Fibroblast of gingiva (primary cell): ENCODE measurements at places on chromosomes 3 and 15.

DNA sequence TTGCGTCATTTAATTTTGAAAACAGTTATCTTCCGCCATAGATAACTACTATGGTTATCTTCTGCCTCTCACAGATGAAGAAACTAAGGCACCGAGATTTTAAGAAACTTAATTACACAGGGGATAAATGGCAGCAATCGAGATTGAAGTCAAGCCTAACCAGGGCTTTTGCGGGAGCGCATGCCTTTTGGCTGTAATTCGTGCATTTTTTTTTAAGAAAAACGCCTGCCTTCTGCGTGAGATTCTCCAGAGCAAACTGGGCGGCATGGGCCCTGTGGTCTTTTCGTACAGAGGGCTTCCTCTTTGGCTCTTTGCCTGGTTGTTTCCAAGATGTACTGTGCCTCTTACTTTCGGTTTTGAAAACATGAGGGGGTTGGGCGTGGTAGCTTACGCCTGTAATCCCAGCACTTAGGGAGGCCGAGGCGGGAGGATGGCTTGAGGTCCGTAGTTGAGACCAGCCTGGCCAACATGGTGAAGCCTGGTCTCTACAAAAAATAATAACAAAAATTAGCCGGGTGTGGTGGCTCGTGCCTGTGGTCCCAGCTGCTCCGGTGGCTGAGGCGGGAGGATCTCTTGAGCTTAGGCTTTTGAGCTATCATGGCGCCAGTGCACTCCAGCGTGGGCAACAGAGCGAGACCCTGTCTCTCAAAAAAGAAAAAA is 1.2 kb downstream of the B2M start:
- peak; percentile 78 for DNase-seq

GRCh38 chr3:153551536-153552285 is 389.7 kb downstream of the RAP2B start:
- no peak for DNase-seq

DNA sequence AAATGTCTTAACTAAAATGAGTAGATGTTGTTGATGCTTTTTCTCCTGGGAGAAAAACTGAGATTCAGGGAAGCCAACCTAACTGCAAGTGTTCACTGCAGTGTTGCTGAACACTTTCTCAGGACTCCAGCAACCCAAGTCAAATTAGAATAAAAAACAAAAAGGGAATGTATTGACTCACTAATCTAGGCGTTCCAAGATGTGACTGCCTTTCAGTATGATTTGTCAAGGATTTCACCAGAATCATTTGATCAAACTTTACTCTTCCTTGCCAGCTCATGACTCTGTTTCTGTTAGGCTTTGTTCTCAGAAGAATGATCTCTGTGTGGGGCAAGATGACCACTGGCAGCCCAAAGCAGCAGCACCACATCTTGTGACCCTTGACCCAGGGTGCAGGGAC is 364.0 kb downstream of the CACNA2D3 start:
- peak; percentile 5 for DNase-seq

GRCh38 chr3:74564560-74564959 is 49.9 kb downstream of the CNTN3 start:
- DNase-seq = peak; percentile 14

DNA sequence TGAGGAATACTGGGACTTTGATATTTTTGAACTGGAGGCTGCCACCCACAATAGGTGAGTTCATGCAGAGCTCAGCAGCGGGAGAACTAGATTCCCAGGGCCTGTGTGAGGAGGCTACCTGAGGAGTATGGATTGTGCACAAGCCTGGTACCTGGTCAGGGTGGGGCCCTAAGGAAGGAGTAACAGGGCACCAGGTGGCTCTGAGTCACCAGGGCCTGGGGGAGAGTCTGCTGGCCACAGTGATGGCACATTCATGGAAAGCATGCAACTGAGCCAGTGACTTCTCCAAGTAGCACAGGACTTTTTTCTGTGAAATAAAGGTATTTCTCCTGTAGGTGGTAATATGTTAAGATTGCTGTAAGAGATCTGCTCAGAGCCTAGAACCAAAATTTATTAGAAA is 134.4 kb downstream of the PDE8A start:
- DNase-seq = no peak

- DNase-seq = no peak
Measured at GRCh38 chr3:59364496-59364895, 314.7 kb upstream of the CFAP20DC start.

GRCh38 chr15:29170521-29170920 is 99.1 kb downstream of the NSMCE3 start:
- DNase-seq = no peak

DNA sequence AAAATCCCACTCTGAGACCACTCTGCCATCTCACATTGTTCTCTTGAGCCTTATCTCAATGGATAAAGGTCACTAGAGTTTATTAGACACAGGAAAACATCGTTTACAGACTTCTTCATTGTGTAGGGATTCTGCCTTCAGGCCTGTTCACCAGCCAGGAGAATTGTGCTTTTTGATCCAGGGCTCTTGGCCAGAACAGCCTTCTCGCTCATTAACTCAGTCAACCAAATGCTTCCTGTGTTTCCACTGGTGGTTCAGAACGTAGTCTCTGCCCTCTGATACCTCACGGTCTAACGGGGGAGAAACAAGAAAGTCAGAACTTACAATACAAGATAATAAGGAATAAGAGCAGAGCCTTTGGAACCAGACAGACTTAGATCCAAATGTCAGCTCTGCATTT is 54.2 kb upstream of the TSEN2 start:
- DNase-seq = no peak

DNA sequence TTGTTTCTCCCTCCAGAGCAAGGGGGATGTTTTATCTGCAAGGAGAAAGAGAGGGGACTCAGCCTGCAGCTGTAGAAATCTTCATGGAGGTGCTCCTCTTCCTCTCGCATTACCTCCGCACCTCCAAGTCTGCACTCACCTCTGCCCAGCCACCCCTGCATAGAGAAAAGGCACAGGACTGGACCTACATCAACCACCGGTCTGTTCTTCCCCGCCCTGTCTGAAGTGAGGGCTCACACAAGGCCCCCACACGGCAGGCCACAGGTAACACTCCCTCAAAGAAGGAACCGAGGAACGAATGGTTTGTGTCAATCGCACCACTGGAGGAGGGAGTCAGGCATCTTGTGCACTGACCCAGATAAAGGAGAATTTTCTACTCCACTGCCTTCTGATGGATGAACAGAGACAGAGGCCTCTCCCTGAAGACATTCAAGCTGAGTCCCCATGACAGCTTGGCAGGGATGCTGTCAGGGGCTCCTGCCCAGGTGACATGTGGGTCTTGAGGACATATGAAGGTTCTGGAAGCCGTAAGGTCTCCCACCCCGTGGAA is 260.3 kb downstream of the XXYLT1 start:
- DNase-seq = no peak

DNA sequence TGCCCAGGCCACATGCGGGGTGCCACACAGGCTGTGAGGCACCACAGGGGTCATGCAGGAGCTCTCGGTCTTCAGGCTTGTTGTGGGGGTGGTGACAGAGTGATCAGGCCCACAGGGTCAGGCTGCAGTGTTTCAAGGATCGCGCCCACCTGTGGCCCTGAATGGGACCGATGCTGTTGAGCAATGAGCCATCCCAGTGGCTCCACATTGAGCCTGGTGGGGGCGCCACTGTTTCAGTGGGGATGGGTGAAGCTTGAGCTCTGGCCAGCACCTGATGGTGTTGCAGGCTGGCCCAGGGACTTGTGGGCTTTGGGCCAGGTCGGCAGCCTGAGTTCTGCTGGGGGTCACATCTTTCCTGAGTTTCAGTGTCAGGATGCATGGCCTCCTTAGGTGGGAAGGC is 230.1 kb downstream of the UBE3A start:
- DNase-seq = no peak

DNA sequence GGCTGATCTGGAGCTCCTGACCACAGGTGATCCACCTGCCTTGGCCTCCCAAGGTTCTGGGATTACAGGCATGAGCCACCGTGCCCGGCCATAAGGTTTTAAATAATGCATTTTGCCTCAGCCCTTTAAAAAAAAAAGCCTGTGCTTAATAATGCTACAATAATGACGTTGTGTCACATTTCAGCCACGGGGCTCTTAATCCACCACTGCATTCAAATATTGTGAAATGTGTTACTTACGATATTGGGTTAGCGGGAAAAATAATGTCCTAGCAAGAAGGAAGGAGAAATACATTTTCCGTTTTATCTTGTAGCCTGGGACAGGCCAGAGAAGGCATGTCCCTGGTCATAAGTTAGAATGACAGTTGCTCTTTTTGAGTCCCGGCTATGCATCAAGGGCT is 17.6 kb downstream of the PAQR5 start:
- no peak for DNase-seq

DNA sequence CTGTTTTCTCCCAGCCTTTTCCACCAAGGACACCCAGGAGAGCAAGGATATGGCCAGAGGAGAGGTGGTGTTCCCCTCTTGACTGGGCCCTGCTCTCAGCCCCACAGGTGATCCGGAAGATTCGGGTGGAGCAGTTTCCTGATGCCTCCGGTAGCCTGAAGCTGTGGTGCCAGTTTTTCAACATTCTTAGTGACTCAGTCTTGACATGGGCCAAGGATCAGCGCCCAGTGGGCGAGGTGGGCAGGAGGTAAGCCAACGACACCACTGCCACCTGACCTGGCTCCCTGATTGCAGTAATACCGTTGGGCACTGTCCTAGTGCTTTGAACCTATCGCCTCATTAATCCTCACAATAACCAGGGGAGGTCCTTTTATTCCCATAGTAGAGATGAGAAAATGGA is 25.3 kb upstream of the SLC28A1 start:
- DNase-seq = no peak

DNA sequence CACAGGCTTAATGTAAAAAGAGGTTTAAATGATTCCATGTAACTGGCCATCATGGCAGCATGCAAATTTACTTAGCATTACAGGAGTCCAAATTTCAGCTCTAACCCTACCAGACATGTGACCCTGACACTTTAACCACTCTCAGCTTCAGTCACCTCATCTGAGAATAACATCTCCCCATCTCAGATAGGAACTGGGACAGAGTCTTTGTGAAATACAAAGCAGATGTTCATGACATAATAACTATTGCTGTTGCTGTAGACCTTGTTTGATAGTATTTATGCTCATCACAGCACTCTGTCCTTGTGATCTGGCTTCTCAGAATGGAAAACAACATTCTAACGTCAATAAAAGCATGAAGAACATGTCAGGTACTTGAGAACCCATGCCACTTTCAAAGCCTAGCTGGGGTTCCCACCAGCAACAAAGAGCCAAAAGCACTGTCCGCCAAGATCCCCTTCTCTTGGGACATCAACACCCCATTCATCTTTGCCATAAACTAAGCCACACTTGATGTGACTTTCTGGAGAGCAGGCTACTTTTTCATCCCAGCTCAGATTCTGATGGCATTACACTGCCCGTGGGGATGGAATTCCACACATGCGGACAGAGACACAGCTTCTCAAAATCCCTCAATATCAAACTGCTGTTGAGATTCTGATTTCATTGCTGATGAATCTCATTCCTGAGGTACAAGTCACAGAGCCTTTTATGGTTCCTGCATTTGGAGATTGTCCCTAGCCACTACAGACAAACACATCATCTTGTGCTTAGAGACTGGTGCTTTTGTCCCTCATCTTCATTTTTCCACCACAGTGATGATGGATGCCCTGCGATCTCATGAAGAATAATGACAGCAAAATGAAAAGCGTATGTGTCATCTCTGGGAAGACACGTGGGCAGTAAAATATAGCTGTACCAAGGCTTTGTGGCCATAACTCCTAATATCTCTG is 202.7 kb downstream of the TNIK start:
- no peak for DNase-seq

GRCh38 chr3:146747928-146748327 is 142.8 kb upstream of the PLSCR5 start:
- DNase-seq = peak; percentile 60

GRCh38 chr3:188270423-188270972 is 116.5 kb downstream of the LPP start:
- DNase-seq = peak; percentile 97

- no peak for DNase-seq
Measured at GRCh38 chr3:116240261-116240660, 205.0 kb downstream of the LSAMP start.

DNA sequence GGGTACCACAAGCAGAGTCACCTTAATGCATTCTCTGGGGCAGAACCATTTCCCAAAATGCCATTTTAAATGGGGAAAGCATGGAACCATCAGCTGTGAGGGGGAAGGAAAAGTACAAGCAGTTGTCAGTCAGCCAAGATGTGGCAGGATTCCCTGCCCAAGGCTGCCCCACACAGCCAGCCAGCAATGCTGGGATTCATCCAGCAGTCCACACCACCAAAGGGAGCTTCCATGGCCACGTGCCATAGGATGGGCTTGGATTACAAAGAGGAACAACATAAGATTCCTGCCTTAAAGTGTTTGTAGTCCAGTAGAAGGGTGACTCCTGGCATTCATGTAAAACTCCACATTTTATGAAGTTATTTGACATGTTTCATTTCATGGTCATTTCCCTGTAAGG is 233.3 kb downstream of the SHOX2 start:
- DNase-seq = peak; percentile 90

GRCh38 chr3:171690281-171690680 is 120.0 kb downstream of the PLD1 start:
- DNase-seq = no peak

DNA sequence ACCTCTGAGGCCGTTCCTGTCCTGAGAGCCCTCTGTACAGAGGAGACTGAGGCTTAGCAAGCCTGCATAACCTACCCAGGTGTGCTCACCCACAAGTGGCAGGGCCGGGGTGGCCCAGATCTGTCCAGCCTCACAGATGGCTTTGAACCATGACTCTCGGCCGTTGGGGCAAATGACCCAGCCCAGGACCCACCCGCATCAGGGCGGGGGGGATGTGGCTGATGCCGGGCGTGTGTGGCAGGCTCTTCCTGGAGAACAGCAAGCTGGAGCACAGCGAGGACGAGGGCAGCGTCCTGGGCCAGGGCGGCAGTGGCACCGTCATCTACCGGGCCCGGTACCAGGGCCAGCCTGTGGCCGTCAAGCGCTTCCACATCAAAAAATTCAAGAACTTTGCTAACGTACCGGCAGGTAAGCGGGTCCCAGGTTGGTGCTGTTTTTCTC is 133.5 kb downstream of the LRRK1 start:
- no peak for DNase-seq

- DNase-seq = no peak
Measured at GRCh38 chr15:94042180-94042928, 189.0 kb upstream of the MCTP2 start.

GRCh38 chr15:59401824-59402569 is 29.3 kb upstream of the MYO1E start:
- DNase-seq = no peak
